Osteocyte (in vitro differentiated cells): ENCODE measurements at places on chromosomes 5 and 9. TPM values are rescaled to one million over a fixed set of nuclear protein-coding genes. Genes with fewer than 3 reads are reported as not detected.

IFNA14 gene
- not detected in 2 replicates for total RNA-seq

RNF224 gene
- total RNA-seq, result not detected in 2 replicates

GRCh38 chr9:26949637-26950069 lies 2.6 kb upstream of the PLAA start:
- no peak overlapping the region for H3K27ac ChIP-seq
- no peaks in the 10 kb centered on the region for H3K36me3 ChIP-seq
- H3K4me3 ChIP-seq, result no peak overlapping the region
- peaks cover 22% of the 10 kb centered on the region for H3K4me1 ChIP-seq

GRCh38 chr5:154727361-154727760 lies 27.8 kb upstream of the LARP1 start:
- H3K27me3 ChIP-seq, result peaks cover 2% of the 10 kb centered on the region
- H3K4me3 ChIP-seq, result no peak overlapping the region
- H3K4me1 ChIP-seq, result no peaks in the 10 kb centered on the region
- no peaks in the 10 kb centered on the region for H3K36me3 ChIP-seq

- peaks cover 19% of the 10 kb centered on the region for H3K36me3 ChIP-seq
- H3K27me3 ChIP-seq, result no peaks in the 10 kb centered on the region
- DNase-seq, result no peak
- peaks cover 46% of the 10 kb centered on the region for H3K4me1 ChIP-seq
- no peak overlapping the region for H3K4me3 ChIP-seq
Observed at GRCh38 chr9:16414451-16414850, 456.0 kb downstream of the BNC2 start.

GRCh38 chr5:73254642-73255041 lies 81.6 kb downstream of the TMEM174 start:
- no peak for DNase-seq
- H3K4me1 ChIP-seq, result peaks cover 14% of the 10 kb centered on the region
- H3K36me3 ChIP-seq, result no peaks in the 10 kb centered on the region
- H3K27ac ChIP-seq, result no peak overlapping the region
- peaks cover 8% of the 10 kb centered on the region for H3K27me3 ChIP-seq

DNA sequence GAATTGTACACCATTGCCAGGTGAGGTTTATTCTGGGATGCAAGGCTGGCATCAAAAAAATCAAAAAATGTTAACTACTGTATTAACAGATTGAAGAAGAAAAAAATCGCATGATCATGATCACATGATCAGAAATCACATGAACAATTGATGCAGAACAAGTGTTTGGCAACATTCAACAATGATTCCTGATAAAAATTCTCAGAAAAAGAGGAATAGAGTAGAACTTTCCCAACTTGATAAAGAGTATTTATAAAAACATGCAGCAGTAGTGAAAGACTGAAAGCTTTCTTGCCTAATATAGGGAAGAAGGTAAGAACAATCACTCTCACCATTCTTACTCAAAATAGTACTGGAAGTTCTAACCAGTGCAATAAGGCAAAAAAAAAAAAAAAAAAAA lies 16.4 kb downstream of the SLCO4C1 start:
- H3K4me1 ChIP-seq, result no peaks in the 10 kb centered on the region
- H3K4me3 ChIP-seq, result no peak overlapping the region
- DNase-seq, result no peak
- H3K27ac ChIP-seq, result no peak overlapping the region

DNA sequence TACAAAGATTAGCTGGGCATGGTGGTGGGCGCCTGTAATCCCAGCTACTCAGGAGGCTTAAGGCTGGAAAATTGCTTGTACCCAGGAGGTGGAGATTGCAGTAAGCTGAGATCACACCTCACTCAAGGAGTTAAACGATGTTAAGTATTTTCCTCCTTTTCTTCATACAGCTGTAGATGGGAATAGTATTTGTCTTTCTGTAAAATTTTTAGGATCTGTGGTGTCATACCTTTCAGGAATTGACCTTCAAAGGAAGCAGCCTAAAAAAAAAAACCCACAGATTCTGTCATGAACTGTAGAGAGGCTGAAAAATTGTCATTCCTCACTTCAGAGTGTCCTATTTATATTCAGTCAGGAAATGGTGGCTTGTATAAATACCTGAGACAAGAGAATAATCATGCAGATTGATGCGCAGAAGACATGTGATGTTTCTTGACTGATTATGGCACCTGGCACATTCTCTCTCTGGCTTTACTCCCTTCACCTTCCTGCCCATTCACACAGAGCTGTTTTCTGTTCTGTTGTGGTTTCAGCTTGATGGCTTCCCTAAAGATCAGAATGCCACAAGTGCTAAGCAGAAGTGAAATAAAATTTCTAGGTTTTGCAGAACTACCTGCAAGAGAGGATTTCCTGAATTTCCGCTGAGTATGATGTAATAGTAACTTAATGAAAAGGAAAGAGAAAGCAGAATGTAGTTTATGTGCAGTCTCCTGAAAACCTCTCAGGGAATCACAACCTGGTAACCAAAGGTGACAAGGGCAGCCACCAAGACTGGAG lies 3.8 kb downstream of the IFNA1 start:
- no peaks in the 10 kb centered on the region for H3K4me1 ChIP-seq
- H3K27ac ChIP-seq, result no peak overlapping the region
- H3K36me3 ChIP-seq, result no peaks in the 10 kb centered on the region
- DNase-seq, result no peak
- H3K4me3 ChIP-seq, result no peak overlapping the region
- H3K27me3 ChIP-seq, result peaks cover 26% of the 10 kb centered on the region

DNA sequence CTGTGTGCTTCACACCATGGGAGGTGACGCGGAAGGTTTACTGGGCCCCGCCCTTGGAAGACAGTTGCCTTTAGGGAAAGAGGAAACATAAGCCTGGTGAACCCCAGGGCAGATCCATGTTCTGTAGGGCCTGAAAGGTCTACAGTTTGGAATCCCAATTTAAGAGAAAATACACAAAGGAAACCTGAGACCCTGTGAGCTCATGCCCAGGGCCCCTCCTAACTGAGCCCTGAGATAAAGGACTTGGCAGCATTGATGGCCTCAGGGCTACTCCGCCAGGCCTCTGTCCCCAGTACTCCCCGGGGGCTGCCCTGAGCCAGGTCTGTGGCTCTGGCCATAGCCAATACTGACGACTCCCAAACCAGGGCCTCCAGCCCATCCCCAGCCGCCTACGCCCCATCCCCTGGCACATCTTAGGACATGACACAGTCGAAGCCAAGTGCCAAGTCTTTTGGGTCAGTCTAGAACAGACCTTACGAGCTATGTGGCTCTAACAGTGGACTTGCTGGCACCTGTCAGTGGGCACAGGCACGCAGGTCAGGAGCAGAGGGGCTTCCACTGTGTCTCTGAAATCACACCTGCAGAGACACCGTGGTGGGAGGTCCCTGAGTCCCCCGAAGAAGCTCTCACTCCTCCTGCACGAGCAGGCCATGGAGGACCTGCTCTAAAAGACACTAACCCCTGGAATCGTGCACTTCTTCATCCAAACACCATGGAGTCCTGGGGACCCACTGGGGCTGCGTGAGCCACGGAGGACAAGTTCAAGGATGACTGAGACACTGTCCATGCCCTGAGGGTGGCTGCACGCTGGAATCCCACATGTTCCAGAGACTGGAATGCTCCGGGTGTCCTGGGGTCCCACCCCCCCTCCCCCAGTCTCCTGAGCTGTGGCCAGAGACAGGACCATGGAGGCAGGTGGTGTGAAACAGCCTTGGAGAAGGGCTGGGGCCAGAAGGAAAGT lies 40.3 kb upstream of the BARHL1 start:
- no peaks in the 10 kb centered on the region for H3K36me3 ChIP-seq
- DNase-seq, result no peak
- H3K4me3 ChIP-seq, result no peak overlapping the region
- H3K27ac ChIP-seq, result no peak overlapping the region
- H3K4me1 ChIP-seq, result peaks cover 8% of the 10 kb centered on the region
- H3K27me3 ChIP-seq, result no peaks in the 10 kb centered on the region

DNA sequence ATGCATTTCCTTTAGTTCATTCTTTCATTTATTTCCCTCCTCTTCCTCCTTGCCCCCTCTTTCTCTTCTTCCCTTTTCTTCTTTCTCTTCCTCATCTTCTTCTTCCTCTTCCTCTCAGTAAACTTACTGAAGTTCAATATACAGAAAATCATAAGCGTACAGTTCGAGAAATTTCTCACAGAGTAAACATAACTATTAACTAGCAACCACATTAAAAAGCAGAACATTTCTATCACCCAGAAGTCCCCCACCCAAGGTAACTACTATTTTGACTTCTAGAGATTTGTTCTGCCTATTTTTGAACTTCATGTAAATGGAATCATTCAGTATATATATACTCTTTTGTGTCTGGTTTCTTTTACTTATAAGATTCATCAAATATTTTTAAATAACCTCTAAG lies 48.2 kb downstream of the TNFAIP8 start:
- no peaks in the 10 kb centered on the region for H3K36me3 ChIP-seq
- peaks cover 9% of the 10 kb centered on the region for H3K4me1 ChIP-seq
- no peaks in the 10 kb centered on the region for H3K27me3 ChIP-seq
- H3K27ac ChIP-seq, result no peak overlapping the region
